T follicular helper cell (primary cell): ENCODE measurements at places on chromosomes 4 and X.

DNA sequence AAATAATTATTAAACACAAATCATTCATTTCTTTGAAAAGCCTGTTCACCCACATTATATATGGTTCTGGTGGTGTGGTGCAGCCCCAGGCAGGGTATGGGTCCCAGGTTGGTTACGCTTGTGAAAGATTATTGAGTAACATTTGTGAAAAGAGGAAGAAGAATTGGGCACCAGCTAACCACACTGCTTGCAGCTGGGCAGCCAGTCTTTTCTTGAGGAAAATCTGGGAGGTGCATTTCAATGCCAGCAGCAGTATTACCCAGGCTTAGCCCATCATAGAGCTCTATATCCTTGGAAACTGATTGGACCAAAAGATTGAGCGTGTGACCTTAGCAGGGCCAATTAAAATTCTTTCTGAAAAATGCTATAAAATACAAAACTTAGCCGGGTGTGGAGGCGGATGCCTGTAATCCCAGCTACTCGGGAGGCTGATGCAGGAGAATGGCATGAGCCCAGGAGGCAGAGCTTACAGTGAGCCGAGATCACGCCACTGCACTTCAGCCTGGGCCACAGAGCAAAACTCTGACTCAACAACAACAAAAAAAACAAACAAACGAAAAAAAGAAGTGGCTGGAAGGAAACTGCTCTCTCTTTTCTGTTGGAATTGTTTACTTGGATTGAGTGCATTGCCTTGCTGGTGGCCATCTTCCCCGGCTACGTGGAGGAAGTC lies 9.7 kb upstream of the PLAC8 start:
- DNase-seq = no peak

DNA sequence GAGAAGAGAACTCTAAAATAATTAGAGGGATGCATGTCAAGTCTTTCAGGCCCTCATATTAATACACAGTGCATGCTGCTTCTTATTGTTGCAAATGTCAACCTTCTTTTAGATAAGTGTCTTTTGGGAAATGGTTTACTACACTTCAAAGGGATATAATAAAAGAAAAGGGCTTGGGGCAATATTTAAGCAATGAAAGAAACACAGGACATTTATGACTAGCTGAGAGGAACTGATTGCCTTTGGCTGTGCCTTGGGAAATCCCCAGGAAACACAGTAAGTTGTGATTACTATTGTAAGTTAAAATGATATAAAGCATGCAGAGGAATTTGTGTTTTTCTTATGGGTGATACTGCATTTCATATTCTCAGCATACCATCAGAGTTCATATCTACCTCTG lies 1036.2 kb upstream of the GRID2 start:
- no peak for DNase-seq

GRCh38 chrX:153519569-153520286 lies 2.3 kb downstream of the ATP2B3 start:
- DNase-seq = no peak

DNA sequence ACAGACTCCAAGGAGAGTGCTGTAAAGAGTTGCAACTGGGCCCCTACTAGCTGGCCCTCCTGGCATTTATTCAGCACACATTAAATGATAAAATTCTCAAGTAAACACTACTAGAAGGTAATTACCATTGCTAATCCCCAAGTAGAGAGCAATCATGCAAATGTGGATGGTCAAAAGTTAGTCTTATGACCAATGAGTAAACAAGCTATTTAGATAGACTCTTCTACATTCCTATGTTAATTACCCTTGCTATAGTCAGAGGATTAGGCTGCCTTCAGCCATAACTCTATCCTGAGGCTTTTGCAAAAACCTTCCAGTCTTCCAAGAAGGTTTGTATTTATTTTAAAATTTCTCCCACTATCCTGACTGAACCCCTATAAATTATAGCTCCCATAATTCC lies 28.3 kb upstream of the HPGD start:
- DNase-seq = no peak

GRCh38 chrX:48474127-48474526 lies 1.9 kb upstream of the FTSJ1 start:
- DNase-seq = no peak

- DNase-seq = no peak
Observed at GRCh38 chrX:1928805-1929204, 313.9 kb downstream of the ASMT start.

DNA sequence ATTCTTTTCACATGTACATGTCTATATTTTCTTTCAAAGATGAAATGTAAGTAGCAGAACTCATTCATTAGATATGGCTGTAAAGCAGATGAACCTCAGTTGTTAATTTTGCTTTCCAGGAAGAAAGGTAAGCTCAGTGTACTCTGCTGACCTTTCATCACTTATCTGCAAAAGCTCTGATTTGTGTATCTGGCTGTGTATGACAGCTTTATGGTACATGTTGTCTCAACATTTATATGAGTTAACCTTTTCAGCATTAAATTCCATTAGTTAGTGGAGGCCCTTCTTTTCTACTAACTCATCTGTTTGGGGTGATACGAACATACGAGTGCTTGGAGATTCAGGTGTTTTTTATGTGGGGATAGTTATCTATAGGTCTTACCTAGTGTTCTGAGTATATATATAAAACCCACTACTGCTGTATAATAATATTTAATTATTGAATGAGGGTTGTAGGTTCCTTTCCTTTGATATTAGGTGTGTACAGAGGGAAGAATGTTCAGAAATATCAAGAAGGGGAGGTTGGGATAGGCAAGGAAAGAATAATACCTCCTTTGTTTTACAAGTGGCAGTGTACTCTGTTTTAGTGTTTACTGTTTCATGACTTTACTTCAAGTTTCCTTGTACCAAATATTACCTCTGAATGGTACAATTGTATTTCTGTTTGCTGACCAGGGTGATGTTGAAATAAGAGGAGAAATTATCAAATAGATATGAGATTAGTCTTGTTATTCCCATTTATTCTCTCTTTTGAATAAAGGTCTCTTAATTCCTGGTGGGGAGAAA lies 395.5 kb downstream of the ARHGAP24 start:
- no peak for DNase-seq

- DNase-seq = no peak
Observed at GRCh38 chr4:120617171-120617570, 305.4 kb downstream of the PRDM5 start.

GRCh38 chrX:47145395-47146120 lies 537 bp downstream of the RBM10 start:
- DNase-seq = no peak

DNA sequence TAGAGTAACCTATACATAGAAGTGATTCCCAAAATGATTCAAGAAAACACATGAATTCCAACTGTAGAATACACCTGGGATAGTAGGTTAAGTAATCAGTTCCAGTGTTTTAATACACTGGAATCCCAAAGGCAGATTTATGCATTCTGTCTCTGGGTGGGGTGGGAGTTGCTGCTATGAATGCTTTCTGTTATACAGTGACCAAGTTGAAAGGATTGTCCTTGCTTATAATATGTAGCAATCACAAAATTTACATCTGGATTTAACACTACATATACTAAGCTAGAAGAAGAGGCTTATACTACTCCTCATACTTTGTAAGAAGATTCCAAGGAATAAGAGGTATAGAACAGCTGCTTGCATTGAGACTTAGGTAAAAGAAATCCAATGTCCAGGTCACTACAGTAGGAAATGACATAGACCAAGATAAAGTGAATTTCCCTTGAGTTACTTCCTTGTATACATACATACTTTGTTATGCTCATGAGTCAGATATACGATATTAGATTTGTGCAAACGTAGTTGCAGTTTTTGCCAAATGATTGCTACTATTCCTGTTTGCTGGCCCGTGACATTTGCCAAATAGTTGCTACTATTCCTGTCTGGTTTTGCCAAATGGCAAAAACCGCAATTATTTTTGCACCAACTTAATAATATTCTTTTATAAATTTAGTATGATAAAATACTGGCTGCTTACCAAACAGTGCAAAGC lies 210.5 kb upstream of the DIAPH2 start:
- DNase-seq = no peak

GRCh38 chr4:39565878-39566600 lies 38.8 kb upstream of the UGDH start:
- DNase-seq = no peak

- DNase-seq = no peak
Observed at GRCh38 chr4:145520172-145520571, 38.5 kb downstream of the SMAD1 start.

- no peak for DNase-seq
Observed at GRCh38 chrX:103453655-103454054, 65.6 kb downstream of the RAB40A start.

- DNase-seq = peak; percentile 9
Observed at GRCh38 chrX:48573690-48574269, 504 bp upstream of the RBM3 start.

DNA sequence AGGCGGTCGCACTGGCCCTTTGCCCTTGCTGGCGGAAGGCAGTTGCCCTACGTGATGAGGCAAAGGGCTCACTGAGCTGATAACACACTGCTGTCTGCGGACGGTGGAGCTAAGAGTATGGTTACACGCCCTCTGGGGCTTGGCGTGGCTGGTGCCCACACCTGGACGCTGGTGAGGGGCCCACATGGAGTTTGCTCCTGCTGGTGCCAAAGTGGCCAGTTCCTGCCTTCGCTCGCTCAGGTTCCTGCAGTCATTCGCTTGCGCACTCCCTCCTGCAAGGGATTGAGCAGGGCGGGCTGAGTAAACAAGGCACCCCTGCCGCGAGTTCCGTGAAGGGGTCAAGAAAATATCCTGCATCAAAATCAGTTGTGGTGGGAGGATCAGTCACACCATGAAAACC lies 18.4 kb downstream of the SPARCL1 start:
- no peak for DNase-seq
